ENCODE measurements at places on chromosomes 7 and 10. TPM values are rescaled to one million over a fixed set of nuclear protein-coding genes. Genes with fewer than 3 reads are reported as not detected.
A peak's percentile ranks its signal among the peaks of the same experiment; 100 is the strongest.

C7orf33 gene
- not detected for total RNA-seq

GRCh38 chr7:151867912-151868311 is 9.0 kb downstream of the PRKAG2 start:
- no peaks in the 10 kb centered on the region for H3K27me3 ChIP-seq
- H3K27ac ChIP-seq = no peak overlapping the region
- peaks cover 4% of the 10 kb centered on the region for H3K4me1 ChIP-seq
- no peaks in the 10 kb centered on the region for H3K36me3 ChIP-seq

DNA sequence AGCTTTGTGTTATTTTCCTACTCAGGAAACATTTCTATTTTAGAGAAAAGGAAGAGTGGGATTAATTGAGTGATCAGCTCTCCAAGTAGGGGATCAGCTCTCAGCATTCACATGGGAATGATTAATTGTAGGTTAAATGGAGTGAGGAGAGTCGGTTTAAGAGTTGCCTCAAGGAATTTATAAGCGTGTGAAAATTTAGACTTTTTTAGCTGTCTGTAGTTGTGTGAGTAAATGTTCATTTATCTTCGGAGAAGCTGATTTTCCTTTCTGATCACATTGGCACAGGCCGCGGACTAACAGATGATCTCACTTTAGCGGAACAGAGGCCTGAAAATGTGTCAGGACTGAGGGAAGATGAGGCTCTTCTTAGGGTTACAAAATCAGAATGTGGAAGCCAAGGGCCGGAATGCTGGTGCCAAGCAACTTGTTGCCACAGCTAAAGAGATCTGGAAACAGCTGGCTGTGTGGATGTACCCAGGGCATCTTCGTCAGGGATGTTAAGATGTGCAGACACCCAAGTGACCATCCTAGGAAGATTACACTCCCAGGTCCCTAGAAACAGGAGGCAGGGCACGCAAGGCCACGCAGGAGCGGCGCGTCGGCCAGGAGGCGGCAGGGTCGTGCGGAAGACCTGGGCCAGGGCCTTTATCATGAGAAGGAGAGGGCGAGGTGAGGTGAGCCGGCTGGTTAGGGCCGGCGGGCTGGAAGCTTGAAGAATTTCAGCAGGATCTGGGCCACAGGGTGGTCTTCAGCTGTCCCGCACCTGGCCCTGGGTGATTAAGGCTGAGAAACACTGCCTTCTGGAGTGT is 35.1 kb upstream of the TTYH3 start:
- H3K4me3 ChIP-seq = no peak overlapping the region
- H3K36me3 ChIP-seq = no peaks in the 10 kb centered on the region
- no peaks in the 10 kb centered on the region for H3K4me1 ChIP-seq

DNA sequence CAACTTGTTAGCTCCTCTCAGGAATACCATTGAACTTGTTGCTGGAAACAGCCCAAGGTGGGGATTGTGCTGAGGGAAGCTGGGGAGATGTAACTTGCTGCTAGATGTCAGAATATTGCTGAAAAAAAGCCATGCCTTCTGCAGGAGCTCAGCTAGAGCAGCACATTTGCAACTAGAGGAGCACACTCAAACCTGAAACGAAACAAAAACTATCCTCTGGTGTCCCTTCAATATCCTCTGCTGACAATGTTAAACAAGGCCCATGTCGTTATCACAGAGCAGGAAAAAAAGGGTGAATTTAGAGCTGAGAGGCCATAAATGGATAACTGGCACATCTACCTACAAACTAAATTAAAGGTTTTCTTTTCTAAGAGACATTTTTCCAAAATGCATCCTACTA is 53.7 kb upstream of the MACC1 start:
- no peaks in the 10 kb centered on the region for H3K36me3 ChIP-seq
- H3K4me1 ChIP-seq = no peaks in the 10 kb centered on the region
- no peak overlapping the region for H3K4me3 ChIP-seq

DNA sequence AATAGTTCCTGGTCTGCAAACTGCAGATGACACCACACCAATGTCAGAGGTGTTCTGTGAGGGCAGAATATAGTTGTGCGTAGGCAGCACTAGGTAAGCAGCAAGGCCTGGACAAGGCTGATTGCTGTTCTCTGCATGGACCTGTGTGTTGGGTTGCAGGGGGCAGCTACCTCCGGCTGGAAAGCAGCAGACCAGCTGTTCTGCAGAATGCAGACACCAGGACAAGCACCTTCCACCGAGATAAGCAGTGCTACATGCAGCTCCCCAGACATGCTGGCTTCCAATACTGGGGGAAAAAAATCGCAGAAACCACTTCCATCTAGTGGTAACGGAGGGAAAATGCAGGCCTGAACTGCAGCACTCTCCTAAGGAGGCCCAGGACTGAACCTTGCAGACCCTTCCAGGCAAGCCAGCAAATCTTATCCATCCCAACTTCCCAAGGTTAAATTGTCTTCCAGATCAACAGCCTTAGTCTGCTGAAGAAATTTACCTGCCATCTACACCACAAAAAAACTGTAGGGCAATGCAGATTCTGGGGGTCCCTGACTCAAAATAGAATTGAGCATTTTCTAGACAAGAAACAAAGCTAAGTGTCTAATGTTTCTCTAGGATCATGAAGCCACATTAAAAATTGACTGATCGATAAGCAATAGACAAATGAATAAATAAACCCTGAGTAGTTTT is 50.5 kb upstream of the COBL start:
- DNase-seq = peak; percentile 51
- H3K36me3 ChIP-seq = no peaks in the 10 kb centered on the region
- no peaks in the 10 kb centered on the region for H3K27me3 ChIP-seq

TMEM176B gene
- 1.2 TPM for total RNA-seq

GRCh38 chr7:77619314-77619713 is 76.9 kb upstream of the RSBN1L start:
- peaks cover 3% of the 10 kb centered on the region for H3K36me3 ChIP-seq
- H3K4me1 ChIP-seq = no peaks in the 10 kb centered on the region
- no peaks in the 10 kb centered on the region for H3K27me3 ChIP-seq
- H3K27ac ChIP-seq = no peak overlapping the region
- H3K4me3 ChIP-seq = no peak overlapping the region
- no peak for DNase-seq

TUBAL3 gene
- not detected for total RNA-seq

DNA sequence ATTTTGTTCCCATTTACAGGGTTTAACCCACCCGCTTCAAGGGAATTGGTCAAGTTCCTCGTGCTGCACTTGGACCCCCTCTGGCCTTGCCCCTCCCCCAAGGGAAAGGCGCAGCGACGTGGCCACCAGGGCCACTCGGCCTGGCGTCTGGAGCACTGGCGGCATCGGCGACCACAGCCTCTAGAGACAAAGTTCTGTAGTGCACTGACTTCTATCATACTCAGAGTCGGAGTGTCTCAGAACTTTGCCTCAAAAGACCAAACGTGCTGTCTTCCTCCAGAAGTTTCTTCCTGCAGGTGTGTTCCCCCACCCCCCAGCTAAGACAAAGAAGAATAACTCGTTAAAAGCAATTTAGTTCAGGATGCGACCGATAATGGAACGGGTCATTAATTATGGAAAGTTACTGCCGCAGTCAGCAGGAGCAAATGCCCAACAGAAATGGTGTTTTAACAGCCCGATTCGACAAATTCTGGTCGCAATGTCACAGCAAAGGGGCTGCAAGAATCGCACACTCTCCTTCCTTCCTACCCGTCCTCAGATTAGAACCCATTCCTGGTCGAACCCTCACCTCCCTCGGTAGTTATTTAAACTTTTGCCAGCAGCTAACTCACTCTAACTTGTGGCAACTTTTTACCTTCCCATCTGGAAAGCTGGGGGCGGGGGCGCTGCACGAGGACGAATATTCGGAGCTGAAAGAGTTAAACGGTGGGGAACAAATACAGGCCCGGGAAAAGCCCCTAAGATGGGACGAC is 202.1 kb upstream of the NFE2L3 start:
- peak overlapping the region; percentile 76 for H3K27ac ChIP-seq
- peaks cover 26% of the 10 kb centered on the region for H3K4me1 ChIP-seq
- DNase-seq = peak; percentile 63
- H3K27me3 ChIP-seq = no peaks in the 10 kb centered on the region
- H3K4me3 ChIP-seq = peak overlapping the region; percentile 92

GRCh38 chr10:102133373-102134195 is 744 bp downstream of the PPRC1 start:
- peak overlapping the region; percentile 90 for H3K4me3 ChIP-seq
- DNase-seq = peak; percentile 74
- H3K4me1 ChIP-seq = no peaks in the 10 kb centered on the region
- H3K36me3 ChIP-seq = peaks cover 9% of the 10 kb centered on the region
- H3K27me3 ChIP-seq = no peaks in the 10 kb centered on the region

HTR5A gene
- total RNA-seq = not detected

- H3K36me3 ChIP-seq = no peaks in the 10 kb centered on the region
- H3K4me3 ChIP-seq = no peak overlapping the region
- no peak overlapping the region for H3K27ac ChIP-seq
- no peak for DNase-seq
- peaks cover 4% of the 10 kb centered on the region for H3K4me1 ChIP-seq
- no peaks in the 10 kb centered on the region for H3K27me3 ChIP-seq
Measured at GRCh38 chr10:119291223-119291900, 84.0 kb downstream of the GRK5 start.

HOXA1 gene
- total RNA-seq = not detected

DNA sequence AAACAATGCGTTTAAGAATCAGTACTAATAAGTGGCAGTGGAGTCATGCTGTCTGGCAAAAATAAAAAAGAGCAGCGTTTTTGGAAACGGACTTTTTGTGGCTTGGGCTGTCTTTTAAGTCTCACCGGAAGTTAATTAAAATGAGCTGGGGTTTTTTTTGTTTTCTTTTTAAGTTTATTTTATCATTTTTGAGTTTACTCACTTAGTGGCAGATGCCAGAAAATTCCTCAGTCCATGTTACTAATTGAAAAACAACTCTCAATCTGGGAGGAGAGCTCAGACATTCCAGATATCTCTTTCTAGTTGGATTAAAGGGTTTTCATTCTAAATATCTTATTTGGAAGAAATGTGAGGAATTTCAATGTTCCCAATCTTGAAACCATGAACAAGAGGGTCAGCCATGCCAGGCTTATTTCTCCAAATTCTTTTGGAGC is 133.8 kb upstream of the AGR3 start:
- no peaks in the 10 kb centered on the region for H3K4me1 ChIP-seq
- H3K4me3 ChIP-seq = no peak overlapping the region
- no peak overlapping the region for H3K27ac ChIP-seq

DNA sequence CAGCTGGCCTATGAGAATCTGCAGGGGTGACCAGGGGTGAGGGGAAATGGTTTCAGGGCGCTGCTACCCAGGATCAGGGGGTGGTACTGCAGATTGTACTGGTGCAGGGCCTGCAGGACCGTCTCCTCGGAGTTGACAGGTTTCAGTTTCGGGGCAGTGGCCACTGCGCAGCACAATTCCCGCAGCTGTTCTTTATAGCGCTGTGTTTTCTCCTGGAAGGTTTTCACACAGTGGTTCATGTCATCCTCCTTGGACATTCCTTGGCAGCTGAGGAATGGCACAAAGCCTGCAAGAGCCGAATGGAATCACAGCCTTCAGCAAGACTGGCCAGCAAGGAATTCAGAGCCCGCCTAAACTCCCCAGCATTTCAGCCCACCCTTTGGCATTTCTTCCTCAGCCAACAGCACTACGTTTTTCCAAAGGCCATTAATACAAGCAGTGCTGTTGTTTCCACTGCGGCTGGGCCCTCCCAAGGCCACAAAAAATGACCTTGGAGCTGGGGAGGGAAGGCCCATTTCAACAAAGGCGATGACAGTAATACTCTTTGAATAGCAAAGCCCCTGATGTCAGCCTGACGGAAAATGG is 44.9 kb downstream of the PNLIPRP2 start:
- peaks cover 10% of the 10 kb centered on the region for H3K4me1 ChIP-seq
- H3K27ac ChIP-seq = no peak overlapping the region
- H3K4me3 ChIP-seq = no peak overlapping the region
- peaks cover 5% of the 10 kb centered on the region for H3K36me3 ChIP-seq

AKR1C2 gene
- 1.0 TPM for total RNA-seq

DNA sequence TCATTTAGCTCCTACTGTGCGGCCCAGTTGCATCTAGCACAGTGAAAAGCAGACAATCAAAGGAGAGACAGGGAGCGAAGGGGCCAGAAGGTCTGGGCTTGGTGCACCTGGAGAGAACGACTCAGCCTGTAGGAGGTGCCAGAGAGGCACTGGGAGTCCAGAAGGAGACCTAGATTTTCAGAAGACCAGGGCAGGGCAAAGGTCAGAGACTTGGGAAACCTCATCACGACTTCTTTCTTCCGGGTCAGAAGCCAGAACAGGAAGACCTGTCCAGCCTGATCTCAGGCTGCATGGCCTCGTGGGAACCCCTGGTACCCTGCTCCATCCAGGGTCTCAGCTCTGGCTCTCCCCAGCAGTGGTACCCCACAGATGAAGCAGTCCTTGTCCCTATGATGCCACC is 5.2 kb downstream of the AGAP3 start:
- H3K27ac ChIP-seq = no peak overlapping the region
- no peaks in the 10 kb centered on the region for H3K36me3 ChIP-seq
- peak; percentile 74 for DNase-seq
- peaks cover 14% of the 10 kb centered on the region for H3K27me3 ChIP-seq
- H3K4me3 ChIP-seq = no peak overlapping the region

GRCh38 chr7:9200626-9201025 is 767.2 kb downstream of the NXPH1 start:
- H3K4me1 ChIP-seq = no peaks in the 10 kb centered on the region
- H3K36me3 ChIP-seq = no peaks in the 10 kb centered on the region
- no peak for DNase-seq
- H3K27ac ChIP-seq = no peak overlapping the region

DNA sequence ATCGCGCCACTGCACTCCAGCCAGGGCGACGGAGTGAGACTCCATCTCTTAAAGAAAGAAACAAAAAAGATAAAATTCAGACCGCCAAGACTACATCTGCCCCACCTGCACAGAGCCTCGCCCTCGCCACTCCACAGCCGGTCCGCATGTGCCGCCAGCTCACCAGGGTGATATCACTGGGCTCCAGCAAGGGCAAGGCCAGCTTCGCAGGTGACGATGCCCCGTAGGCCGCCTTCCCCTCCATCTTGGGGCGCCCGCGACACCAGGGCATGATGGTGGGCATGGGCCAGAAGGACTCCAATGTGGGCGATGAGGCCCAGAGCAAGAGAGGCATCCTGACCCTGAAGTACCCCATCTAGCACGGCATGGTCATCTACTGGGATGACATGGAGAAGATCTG is 34.0 kb downstream of the KIFBP start:
- no peaks in the 10 kb centered on the region for H3K36me3 ChIP-seq
- no peak for DNase-seq
- H3K27ac ChIP-seq = no peak overlapping the region
- no peaks in the 10 kb centered on the region for H3K4me1 ChIP-seq
- H3K4me3 ChIP-seq = no peak overlapping the region

- H3K4me1 ChIP-seq = peaks cover 2% of the 10 kb centered on the region
- no peak overlapping the region for H3K4me3 ChIP-seq
- peaks cover 2% of the 10 kb centered on the region for H3K27me3 ChIP-seq
- H3K27ac ChIP-seq = no peak overlapping the region
- no peaks in the 10 kb centered on the region for H3K36me3 ChIP-seq
Measured at GRCh38 chr10:113610631-113611601, 52.9 kb downstream of the NRAP start.
